ENCODE measurements at places on chromosomes 3 and 15. TPM values are rescaled to one million over a fixed set of nuclear protein-coding genes. Genes with fewer than 3 reads are reported as not detected.
A peak's percentile ranks its signal among the peaks of the same experiment; 100 is the strongest.

Gene PARL
- 38.4 TPM for total RNA-seq

DNA sequence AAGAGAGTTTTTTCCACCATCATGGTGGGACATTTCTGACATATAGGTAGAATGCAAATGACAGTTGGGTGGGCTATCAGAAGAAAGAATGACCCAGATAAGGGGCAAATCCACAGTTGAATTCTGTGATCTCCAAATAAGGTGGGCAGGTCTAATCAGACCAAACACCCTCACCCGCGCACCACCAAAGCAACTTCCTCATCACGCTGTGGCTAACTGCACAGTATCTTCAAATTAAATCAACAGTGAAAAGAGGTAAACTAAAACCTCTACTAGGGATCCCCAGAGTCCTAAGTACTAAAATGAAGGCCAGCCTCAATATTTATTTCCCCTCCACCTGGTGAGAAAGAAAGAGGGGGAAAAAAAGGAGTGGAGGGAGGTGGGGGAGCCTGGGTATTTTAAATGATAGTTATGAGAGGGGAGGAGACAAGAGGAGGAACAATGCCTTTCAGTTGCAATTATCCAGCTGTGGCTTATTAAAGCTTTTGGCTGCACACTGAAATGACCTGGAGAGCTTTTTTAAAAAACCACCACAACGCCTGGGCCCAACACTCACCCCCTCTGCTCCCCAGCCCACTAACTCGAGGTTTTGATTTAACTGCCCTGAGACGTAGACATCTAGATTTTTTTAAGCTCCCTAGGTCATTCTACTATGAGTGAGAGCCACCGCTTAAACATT, 61.0 kb downstream of the LRIG1 start:
- H3K36me3 ChIP-seq, result no peaks in the 10 kb centered on the region
- no peak for DNase-seq
- H3K4me1 ChIP-seq, result peaks cover 31% of the 10 kb centered on the region
- no peak overlapping the region for H3K4me3 ChIP-seq

DNA sequence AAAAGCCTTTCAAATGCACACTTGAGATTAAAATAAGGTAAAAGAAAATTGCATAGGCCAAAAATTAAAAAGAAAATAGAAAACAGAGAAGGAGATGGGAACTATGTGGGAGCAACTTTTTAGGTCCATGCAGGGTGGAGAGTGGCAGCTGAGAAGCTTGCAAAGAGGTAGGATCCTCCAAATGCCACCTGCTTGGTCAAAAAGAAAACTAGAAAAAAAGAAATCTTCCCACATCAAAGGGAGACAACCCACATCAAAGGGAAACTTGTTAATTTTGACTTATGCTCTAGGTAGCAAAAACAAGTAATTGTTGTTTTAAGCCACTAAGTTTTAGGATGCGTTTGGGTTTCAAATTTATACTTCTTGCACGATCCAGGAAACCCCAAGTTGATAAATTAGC, 342.9 kb downstream of the IL20RB start:
- no peaks in the 10 kb centered on the region for H3K36me3 ChIP-seq
- H3K27me3 ChIP-seq, result no peaks in the 10 kb centered on the region
- no peaks in the 10 kb centered on the region for H3K4me1 ChIP-seq
- no peak for DNase-seq
- no peak overlapping the region for H3K27ac ChIP-seq

GRCh38 chr3:42497009-42497731, 5.3 kb upstream of the VIPR1 start:
- no peaks in the 10 kb centered on the region for H3K36me3 ChIP-seq
- peak overlapping the region; percentile 33 for H3K27ac ChIP-seq
- peaks cover 9% of the 10 kb centered on the region for H3K27me3 ChIP-seq

Gene ACTC1
- total RNA-seq, result 5.8 TPM

- H3K36me3 ChIP-seq, result no peaks in the 10 kb centered on the region
- H3K4me3 ChIP-seq, result no peak overlapping the region
- no peak for DNase-seq
Observed at GRCh38 chr3:133472242-133472641, 72.4 kb downstream of the BFSP2 start.

Gene GRK7
- total RNA-seq, result not detected

Gene MUSTN1
- total RNA-seq, result not detected

DNA sequence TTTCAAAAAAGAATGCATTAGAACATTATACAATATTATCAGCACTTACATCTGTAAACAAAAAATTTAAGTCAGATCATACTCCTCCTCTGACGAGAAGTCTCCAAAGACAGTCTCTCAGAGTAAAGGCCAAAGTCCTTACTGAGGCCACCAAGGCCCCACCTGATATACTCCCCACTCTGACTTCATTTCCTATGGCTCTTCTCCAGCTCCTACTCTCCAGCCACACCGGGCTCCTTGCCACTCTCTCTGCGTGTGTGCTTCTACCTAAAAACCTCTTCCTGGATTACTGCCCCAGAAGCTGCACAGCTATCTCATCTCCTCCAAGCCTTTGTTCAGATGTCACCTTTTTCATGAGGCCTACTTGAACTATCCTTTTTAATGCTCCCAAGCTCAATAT, 5.0 kb downstream of the DCP1A start:
- H3K4me3 ChIP-seq, result no peak overlapping the region
- peaks cover 4% of the 10 kb centered on the region for H3K4me1 ChIP-seq
- DNase-seq, result no peak
- peaks cover 48% of the 10 kb centered on the region for H3K36me3 ChIP-seq
- no peaks in the 10 kb centered on the region for H3K27me3 ChIP-seq

Gene UPK1B
- 0.18 TPM for total RNA-seq
